Esophagus squamous epithelium (tissue), 5 donors: ENCODE measurements at places on chromosomes 7 and 10.

GRCh38 chr7:114418117-114418516 is 3.5 kb downstream of the FOXP2 start:
- no peak for DNase-seq

- no peak for DNase-seq
These were observed 100.5 kb upstream of the SLC25A13 start for GRCh38 chr7:96422388-96422787.

DNA sequence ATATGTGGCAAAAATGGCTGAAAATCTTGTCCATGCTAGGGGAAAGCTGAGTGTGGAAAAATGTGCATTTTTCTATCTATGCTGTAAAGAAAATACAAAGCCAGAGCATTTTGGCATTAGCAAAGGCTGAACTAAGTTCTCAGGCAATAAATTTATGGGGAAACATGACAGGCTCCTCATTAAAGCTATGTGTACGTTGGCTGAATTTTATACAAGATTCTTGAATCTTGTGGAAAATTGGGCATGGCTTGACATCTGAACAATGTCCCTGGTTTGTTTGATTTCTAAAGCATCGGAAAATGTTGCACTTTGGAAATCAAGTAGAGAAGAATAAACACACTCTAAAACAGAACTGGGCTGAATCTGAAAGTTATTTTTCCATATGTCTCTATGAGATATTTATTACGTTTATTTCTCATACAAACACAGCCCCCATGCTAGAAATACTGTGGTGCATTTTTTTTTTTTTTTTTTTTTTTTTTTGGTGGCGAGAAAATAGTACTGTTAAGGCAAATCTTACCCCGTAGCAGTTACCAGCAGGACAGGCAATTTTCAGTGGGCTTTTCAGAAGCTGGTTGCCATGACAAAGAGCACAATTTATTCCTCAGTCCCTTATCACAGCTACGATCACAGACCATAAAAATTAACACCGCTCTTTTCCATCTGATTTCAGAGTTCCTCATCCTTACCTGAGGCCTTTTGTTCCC is 16.9 kb downstream of the CPA1 start:
- no peak for DNase-seq

GRCh38 chr10:34580214-34580613 is 234.9 kb downstream of the PARD3 start:
- DNase-seq: no peak

DNA sequence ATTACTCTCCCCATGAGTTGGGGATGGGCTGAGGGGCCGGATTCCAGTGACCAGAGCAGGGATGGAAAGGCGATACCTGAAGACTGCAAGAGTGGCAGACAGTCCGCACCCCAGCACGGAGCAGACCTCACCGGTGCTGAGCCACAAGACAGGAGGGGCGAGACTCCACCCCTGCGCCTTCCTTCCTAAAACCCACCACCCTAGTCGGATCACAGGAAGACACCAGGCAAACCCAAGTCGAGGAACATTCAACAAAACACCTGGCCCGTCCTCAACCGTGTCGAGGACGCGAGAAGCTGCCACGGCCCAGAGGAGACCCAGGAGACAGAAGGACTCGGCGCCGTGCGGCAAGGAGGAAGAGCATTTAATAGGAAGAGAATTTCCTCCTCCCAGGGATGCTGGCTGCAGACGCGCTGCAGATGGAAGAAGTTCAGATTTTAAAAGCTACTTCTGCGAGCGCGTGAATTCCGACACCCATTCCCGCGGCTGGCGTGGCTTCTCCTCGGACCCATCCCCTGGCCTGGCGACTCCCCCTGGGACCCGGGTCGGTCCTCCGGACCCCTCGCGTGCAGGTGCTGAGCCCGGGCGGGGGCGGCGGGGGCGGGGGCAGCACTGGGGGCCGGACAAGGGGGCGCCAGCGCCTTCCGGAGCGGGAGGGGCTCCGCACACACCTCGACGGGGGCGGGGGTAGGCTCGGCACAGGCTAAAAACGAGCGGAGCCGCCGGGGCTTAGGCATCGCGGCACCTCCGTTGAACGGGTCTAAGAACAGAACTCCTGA is 563 bp upstream of the UTF1 start:
- no peak for DNase-seq

- no peak for DNase-seq
These were observed 861 bp upstream of the LIMK1 start for GRCh38 chr7:74082770-74083116.

DNA sequence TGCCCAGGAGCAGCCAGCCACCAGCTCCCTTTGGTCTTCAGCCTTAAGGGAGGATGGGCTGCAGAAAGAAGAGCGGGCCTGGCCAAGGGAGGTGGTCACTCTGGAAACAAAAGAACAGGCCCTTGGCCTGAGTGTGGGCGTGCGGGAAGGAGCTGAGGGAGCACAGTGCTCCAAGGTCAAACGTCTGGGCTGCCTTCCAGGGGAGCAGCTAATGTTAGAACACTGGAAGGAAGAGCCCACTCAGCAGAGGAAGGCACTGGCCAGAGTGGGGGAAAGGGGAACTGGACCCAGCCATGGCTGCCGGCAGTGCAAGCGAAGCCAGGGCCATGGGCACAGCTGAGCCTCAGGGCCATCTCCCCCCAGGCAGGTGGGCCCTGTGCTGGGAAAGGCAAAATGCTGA is 42.7 kb downstream of the FAM53B start:
- DNase-seq: no peak

DNA sequence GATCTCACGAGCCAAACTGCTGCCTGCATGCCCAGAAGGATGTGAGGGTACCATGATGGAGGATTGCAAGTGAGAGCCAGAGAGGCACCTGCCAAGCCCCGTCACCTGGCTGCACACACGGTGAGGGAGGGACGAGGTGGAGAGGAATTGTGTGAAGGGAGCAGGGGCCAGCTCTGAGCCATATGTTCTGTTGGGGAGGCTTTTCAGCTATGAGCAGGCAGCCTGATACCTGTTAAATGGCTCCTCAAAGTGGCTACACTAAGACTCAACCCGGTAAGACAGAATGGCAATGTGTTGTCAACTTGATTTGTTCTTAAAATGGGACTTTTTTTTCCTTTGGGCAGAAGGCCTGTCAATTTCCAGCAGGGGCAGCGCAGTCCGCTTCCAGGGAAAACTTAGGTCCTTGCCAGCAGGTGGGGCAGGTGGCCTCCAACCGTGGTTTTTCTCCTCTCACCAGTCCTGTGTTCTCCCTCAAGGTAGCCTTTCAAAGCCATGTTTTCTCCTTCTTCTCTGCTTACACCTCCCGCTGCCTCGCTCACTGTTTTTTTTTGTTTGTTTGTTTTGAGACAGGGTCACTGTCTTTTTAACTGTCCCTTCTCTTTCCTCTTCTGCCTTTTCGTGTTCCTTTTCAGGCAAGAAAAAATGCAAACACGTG is 57.7 kb upstream of the ZNRF2 start:
- no peak for DNase-seq

DNA sequence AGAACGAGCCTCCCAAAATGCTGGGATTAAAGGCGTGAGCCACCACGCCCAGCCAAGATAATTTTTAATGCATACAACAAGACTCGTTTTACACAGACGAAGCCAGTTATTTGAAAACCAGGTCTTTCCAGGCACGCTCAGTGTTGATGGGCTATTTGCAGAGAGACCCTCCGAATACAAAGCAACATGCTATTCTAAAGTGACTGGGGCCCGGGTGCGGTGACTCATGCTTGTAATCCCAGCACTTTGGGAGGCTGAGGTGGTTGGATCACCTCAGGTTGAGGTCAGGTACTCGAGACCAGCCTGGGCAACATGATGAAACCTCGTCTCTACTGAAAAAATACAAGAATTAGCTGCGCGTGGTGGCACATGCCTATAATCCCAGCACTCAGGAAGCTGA is 795 bp upstream of the AZGP1 start:
- no peak for DNase-seq

GRCh38 chr10:111113961-111114757 is 37.3 kb downstream of the ADRA2A start:
- no peak for DNase-seq

GRCh38 chr10:82813856-82814255 is 938.9 kb downstream of the NRG3 start:
- no peak for DNase-seq

DNA sequence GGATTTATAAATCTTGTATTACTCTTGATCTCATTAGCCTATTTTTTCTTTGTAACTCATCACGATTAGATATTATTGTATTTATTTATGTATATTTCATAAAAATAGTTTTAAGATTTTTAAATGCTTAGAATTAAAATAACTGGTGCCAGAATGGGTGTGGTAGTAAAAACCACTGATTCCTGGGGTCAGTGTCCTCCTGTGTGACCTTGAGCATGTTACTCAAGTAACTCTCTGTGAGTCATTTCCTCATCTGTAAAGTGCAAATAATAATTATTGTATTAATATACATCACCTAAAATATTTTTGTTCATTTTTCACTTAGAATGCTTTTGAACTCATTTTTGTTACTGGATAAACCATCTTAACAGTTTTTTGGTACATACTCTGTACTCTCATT is 91.3 kb upstream of the TMEM229A start:
- DNase-seq: no peak

GRCh38 chr7:1861799-1862458 is 191.9 kb downstream of the ELFN1 start:
- DNase-seq: no peak

DNA sequence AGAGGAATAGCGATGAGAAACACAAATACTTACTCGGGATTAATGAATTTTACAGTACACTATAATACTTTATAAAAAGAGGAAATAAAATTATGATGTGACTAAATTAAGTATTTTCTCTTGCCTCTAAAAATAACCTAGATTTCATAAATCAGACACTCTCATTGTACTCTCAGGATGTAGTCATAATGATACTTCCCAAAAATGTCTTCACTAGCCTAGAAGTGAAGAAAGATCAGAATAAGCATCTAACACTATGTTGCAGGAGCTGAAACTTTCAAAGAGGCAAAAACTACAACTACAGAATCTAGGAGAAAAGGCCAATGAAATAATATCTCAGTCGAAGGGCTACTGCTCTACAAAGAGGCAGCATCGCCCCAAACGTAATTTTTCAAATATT is 49.4 kb downstream of the DNAJC1 start:
- DNase-seq: no peak

DNA sequence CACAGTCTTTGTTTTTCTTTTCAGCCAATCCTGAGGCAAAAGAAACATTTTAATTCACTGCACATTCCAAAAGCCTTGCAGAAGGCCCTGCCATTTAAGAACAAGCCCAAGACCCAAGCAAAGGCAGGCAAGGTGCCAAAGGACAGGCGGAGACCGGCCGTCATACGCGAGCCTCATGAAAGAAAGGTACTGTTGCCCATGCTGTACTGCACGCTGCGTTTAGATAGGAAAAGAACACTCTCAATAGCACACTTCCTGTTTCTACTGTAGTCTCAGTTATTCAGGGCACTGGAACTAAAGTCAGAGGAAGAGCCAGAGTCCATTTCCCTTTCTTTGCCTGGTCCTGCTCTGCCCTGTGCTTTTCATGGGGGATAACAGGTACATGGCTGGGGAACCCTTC is 47.6 kb downstream of the BMS1 start:
- DNase-seq: no peak

GRCh38 chr7:77199013-77199966 is at the start of gene FGL2:
TSS of gene FGL2 (minus strand) at chr7:77199819. CDS start at chr7:77199793, 26 bp downstream.
- DNase-seq: no peak

DNA sequence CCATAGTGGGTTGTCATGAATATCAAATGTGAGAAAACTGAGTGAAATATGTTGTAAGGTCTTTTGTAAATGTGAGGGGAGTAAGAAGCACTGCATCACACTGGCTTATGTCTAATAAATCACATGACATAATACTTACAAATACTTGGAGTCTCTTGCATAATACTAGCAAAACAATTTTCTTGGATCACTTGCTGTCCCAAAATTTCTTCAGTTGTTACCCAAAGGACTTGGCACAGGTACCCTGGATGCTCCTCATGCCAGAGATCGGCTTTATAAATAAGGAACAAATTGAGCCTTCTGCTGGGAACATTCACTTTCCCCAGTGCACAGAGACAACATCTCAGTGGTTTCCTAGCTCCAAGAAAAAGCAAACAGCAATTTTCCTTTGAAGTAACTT is 5.0 kb upstream of the LRIT2 start:
- DNase-seq: no peak

DNA sequence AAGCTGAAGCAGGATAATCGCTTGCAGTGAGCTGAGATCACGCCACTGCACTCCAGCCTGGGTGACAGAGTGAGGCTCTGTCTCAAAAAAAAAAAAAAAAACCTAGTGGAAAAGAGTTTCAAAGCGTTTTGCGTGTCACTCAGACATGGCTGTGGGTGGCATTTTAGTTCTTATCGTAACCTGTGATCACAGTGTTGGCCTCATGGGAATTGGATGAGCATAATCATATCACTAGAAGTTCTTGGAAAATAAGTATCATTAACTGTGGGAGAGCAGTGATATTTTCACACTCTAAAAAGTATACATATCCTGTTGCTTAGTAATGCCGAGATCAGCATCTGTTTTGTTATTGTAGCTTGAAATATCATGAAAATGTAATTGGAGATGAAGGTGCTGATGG is 92.6 kb downstream of the CREM start:
- no peak for DNase-seq

DNA sequence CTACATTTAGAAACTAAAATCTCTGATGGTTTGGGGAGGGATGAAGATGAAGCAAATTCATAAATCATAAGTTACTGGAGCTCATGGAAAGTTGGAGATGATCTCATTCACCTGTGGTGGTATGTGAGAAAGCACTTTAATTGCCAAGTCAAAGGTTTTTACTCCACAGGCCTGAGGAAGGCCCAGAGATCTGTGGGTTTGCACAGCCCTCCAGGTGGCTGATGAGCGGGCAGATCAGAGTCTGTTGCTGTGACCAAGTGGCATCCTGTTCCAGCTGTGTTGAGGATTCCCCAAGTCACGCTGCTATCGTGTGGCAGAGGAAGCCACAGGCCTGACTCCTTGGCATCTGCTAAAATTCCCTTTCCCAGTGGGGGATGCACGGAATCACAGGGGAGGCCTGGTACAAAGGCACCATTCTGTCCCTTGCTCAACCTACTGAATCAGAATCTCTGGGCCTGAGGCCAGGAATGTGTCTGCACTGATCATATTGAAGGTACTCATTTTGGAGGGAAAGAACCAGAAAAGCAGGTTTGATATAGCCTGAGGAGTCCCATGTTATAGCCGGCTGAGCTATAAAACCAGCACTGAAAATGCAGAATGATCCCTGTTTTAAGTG is 19.7 kb upstream of the DDC start:
- no peak for DNase-seq

DNA sequence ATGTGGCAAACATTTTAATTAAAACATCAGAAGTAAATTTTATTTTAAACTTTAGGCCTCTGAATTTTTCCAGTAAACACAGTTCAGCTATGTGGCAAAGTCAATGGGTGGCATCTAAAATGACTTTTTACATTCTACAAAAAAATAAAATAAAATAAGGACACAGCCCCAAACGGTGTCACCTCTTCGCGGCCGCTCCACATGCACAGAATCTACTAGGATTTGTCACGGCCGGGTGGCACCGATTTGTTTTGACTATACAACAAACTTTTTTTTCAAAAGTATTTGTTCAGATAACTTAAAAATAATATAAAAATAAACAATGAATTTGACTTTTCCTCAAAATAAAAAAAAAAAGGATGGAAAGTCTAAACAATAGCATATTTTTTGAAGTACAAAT is 127.8 kb downstream of the EBF3 start:
- no peak for DNase-seq
